ENCODE measurements at places on chromosomes 1 and 21.

DNA sequence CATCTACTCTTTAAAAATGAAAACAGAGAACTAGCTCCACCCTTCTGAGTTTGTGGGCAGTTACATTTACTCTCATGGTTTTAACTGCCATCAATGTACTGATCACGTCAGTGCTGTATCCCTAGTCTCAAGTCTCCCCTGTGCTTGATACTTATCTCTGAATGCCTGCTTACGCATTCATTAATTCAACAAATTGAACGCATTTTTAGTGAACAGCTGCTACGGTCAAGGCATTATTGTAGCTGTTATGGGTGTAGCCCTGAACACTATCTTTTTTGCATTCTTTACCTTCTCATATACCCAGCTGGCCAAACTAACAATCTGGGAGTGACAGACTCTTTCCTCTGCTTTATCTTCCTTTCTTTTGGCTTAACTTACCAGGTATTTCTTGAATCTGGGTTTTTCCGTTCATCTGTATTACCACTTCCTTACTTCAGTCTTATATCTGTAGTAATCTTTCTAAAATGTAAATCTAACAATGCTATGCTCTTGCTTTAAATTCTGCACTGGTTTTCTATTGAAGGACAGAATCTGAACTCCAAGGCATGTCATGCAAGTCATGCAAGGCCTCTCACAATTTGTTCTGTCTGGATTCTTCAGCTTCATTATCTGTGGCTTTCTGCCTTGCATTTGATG is 33.3 kb downstream of the SMG7 start:
- no peak for DNase-seq

DNA sequence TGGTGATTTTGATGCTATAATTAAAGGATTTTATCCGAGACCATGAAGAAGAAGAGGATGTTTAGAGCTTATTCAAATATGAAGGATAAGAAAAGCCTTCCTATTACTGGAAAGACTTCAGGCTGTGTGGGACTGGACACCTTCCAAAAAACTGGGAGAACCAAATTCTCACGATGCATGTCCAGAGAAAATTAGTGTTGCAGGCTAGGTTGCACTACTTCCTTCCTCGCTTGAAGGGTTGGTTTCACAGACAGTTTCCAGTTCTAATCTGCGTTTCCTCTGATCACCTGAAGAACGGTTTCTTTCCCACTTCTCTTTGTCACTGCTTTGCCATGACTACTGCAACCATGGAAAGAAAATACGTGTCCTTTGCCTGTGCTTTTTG is 2.0 kb downstream of the MTARC2 start:
- no peak for DNase-seq

GRCh38 chr1:17579951-17580939 is 40.7 kb downstream of the ARHGEF10L start:
- DNase-seq: no peak

GRCh38 chr1:201566529-201566823 is 27.5 kb downstream of the NAV1 start:
- no peak for DNase-seq

DNA sequence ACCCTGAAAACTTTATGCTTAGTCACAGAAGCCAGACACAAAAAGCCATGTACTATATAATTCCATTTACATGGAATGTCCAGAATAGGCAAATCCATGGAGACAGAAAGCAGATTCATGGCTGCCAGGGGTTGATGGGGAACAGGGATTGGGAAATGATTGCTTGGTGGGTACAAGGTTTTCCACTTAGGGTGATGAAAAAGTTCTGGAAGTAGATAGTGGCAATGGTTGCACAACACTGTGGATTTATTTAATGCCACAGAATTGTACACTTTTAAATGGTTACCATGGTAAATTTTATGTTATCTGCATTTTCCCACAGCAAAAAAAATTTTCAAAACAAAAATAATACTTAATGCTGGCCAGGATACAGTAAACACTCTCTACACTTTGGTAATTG is 40.6 kb downstream of the ENAH start:
- DNase-seq: no peak

GRCh38 chr1:178442925-178443324 is 53.8 kb downstream of the CLEC20A start:
- no peak for DNase-seq

DNA sequence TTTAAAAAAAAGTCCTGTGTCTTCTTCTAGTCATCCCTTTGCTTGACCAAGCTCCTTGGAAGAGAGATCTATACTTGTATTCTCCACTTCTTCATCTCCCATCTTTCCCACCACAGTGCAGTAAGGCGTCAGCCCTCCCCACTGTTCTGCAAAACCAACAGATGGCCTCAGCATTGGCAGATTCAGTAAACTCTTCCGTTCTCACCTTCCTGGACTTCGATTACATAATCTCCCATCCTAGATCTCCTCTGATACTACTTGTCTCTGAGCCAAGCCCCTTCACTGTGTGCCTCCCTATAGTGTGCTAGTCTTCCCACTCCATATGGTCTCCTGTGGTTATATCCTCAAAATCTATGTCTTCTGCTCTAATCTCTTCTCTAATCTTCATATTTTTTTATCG is 1.6 kb upstream of the COLGALT2 start:
- no peak for DNase-seq

DNA sequence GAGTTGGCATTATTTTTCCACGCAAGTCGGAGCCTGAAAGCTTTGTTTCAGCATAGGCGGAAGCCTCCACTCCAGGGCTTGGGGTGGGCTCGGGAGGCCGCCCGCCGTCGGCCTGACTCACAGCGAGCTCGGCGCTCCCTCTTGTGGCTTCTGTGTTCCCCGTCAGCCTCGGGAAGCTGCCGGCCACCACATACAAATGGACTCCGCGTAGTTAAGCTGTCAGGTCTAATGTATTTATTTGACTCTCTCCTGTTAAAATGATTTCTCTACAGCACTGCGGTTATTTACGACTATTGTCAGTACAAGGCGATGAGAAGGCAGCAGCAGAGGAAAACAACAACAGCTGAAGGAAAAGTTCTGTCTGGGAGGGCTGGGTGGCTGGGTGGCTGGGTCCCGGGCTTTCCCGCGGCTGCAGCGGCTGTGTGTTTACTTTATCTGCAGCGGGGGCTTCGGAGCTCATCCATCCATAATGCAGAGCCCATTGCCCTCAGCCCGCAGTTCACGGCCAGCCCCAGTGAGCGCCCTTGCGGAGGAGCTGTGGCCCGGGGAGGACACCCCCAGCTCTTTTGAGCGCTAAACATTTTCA is 375.7 kb upstream of the CAMK1G start:
- peak; percentile 54 for DNase-seq

GRCh38 chr1:158124999-158125398 is 55.7 kb upstream of the CD1D start:
- DNase-seq: peak; percentile 80

- no peak for DNase-seq
Measured at GRCh38 chr1:178101266-178101630, 7.3 kb downstream of the RASAL2 start.

DNA sequence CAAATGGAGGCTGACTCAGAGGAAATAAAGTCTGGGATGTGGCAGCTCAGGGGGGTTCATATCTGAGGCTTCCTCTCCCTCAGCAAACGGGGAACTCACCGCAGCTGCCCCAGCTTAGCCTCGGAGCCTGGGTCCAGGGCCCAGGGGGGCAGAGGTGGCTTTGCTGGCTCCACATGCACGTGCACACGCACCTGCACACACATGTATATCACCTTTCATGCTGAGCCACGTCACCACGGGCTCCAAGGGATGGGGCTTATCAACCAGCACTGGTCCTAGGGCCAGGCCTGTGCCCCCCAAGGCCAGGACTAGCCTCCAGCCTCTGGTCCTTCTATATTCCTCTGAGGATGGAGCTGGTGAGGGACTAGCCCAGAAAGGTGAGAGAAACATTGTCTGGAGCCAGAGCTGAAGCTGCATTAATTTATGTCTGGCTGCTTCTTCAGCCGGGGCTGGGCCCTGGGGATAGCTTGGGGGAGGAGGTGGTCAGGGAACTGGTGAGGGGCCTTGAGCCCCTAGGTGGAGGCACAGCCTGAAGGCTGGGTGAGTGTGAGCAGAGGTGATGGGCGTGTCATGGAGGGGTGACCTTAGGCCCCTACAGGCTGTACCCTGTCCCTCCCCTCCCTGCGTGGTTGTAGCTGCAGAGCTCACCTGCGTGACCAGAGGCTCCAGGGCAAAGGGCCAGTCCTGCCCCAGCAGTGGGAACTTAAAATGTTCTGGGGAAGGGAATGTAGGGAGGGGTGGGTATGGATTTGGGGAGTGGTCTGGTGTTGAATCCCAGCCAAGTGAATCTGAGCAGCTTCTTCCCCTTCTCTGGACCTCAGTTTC is 520.8 kb downstream of the PTPRU start:
- DNase-seq: peak; percentile 14

DNA sequence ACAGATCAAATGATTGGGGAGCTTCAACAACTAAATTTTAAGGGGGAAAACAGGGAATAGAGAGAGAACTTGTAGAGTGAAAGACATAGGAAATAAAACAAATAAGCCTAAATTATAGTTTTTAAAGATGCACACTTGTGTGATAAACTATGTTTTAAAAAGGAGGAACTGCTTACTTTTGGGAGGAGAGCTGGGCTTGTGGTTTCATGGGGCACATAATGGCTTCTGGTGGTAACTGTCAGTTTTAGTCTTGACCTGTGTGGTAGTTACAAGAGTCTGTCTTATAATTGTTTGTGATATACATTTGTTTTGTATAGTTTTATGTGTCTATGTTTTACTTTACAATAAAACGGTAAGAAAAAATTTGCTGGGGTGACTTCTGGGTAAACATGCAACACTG is 165.3 kb downstream of the COL24A1 start:
- no peak for DNase-seq

DNA sequence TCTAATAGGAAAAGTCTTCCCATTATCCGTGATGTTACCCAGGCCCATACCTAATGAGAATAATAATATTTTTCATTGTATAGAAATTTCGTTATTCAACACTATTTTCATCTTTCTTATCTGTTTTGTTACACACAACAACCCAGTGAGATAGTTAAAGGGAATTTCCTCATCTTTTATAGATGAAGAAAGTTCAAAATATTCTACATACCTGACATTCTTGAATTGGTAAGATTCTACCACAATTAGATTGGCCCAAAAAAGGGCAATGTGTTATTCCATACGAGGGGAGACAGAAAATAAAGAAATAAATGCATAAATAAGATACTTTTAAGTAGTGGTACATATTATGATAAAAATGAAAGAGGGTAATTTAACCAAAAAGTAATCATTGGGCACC is 405.5 kb upstream of the ADAMTS5 start:
- no peak for DNase-seq

DNA sequence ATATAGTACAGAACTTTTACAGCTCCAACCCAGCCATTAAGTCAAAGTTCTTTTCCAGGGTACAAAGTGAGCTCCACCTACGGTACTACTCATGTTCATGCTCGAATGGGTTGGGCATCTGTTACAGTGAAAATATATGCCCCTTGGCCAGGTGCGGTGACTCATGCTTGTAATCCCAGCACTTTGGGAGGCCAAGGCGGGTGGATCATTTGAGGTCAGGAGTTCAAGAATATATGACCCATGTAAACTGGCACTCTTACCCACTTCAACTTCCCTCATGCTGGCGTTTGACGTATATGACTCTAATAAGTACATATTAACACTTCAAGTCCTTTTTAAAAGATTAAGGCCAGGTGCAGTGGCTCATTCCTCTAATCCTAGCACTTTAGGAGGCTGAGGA is 71.3 kb upstream of the PKN2 start:
- DNase-seq: no peak

GRCh38 chr1:159786966-159787365 is 6.2 kb downstream of the DUSP23 start:
- DNase-seq: no peak

GRCh38 chr1:75630998-75631397 is 20.1 kb upstream of the SLC44A5 start:
- no peak for DNase-seq

- no peak for DNase-seq
Measured at GRCh38 chr1:5976726-5977493, 15.3 kb downstream of the NPHP4 start.

GRCh38 chr1:54950006-54950368 is 30.4 kb upstream of the TMEM61 start:
- DNase-seq: no peak

DNA sequence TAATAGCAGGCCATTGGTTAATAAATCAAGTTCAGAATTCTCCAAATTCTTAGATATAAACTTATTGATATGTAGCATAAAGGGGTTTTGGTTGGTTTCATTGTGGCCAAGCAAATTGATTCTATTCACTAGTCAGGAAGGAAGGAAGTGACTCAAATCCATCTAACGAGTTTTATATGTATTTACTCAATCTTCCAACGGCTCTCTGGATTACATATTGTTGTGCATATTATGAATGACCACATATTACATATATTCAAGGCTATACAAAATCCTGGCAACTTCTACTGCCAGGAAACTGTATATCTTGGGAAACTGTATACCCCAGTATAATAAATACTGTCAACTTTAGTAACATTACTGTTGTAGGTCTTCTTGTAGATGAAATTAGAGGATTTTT is 20.1 kb upstream of the PDE4B start:
- no peak for DNase-seq

GRCh38 chr1:100340494-100340893 is 11.8 kb upstream of the CDC14A start:
- DNase-seq: no peak

DNA sequence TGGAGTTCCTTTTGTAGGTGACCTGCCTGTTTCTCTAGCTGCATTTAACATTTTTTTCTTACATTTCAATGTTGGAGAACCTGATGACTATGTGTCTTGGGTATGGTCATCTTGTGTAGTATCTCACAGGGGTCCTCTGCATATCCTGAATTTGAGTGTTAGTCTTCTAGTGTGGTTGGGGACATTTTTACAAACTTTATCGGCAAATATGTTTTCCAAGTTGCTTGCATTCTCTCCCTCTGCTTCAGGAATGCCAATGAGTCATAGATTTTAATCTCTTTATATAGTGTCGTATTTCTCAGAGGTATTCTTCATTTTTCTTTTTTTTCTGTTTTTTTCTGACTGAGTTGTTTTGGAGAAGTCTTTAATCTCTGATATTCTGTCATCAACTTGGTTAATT is 684.0 kb downstream of the NCAM2 start:
- DNase-seq: no peak

GRCh38 chr1:5983361-5984103 is 8.7 kb downstream of the NPHP4 start:
- DNase-seq: no peak

DNA sequence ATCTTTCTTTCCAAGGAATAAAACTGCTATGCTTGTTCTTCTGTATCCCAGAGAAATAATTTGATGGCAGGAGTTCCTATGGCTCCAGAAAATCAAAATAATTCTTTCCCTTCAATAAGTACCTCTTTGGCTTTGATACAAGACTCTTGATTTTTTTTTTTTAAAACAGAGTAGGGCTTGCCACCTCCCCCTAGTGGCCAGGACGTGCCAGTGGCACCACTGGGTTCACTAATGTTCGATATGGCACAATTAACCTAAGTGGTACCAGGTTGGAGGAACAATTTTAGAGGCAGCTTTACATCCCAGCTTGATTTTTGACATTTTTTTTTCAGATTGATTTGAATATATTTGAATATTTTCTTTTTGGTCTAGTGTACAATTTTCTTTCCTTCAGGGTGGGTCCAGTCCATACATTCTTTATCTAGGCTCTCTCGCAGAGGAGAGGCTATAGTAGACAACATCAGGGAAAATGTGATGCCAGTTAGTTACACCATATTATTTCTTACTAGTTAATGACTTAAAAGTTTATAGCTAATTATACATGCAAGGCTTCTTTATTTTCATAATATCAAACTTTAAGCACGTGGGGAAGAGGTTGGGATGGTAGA is 330.9 kb downstream of the S1PR1 start:
- peak; percentile 61 for DNase-seq
